ENCODE measurements at places on chromosomes 2 and 18. TPM values are rescaled to one million over a fixed set of nuclear protein-coding genes. Genes with fewer than 3 reads are reported as not detected.

KIDINS220 gene
- total RNA-seq, result 39.3 TPM

IDH1 gene
- total RNA-seq, result 80.2 TPM

PCARE gene
- not detected for total RNA-seq

PROKR1 gene
- total RNA-seq, result not detected

GRCh38 chr18:66495844-66496243, 108.0 kb downstream of the CDH19 start:
- H3K4me3 ChIP-seq, result no peak overlapping the region
- H3K27me3 ChIP-seq, result no peaks in the 10 kb centered on the region

GRCh38 chr2:119405151-119405550, 26.5 kb upstream of the TMEM37 start:
- no peaks in the 10 kb centered on the region for H3K27me3 ChIP-seq
- H3K36me3 ChIP-seq, result no peaks in the 10 kb centered on the region
- no peak overlapping the region for H3K4me3 ChIP-seq
- H3K4me1 ChIP-seq, result no peaks in the 10 kb centered on the region
- no peak overlapping the region for H3K27ac ChIP-seq

DNA sequence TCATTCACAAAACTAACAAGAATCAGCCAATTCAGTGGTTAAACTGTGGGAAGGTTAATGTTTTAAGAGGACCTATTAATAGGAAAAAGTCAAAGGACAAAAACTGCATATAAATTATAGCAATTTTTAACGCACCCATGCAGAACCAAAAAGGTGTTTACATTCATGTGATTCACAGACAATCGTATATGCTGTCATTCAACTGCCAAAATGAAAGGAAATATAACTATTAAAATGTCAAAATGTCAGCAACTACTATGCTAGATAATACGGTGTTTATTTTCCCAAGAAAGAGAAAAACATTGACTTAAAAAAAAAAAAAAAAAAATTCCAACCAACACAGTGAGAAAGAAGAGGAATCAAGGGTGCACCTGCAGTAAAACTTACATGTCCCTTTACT, 48.5 kb downstream of the DYM start:
- no peak for DNase-seq
- H3K4me1 ChIP-seq, result no peaks in the 10 kb centered on the region
- H3K27me3 ChIP-seq, result no peaks in the 10 kb centered on the region
- no peak overlapping the region for H3K4me3 ChIP-seq

All from Panc1 (cell line).